NCI-H1417 treated with DMSO at 0.1 percent for 48 hours (cell line): ENCODE measurements at places on chromosomes 3 and 15.

- no peak for DNase-seq
These were observed 4.9 kb downstream of the TMED3 start for GRCh38 chr15:79315623-79316328.

DNA sequence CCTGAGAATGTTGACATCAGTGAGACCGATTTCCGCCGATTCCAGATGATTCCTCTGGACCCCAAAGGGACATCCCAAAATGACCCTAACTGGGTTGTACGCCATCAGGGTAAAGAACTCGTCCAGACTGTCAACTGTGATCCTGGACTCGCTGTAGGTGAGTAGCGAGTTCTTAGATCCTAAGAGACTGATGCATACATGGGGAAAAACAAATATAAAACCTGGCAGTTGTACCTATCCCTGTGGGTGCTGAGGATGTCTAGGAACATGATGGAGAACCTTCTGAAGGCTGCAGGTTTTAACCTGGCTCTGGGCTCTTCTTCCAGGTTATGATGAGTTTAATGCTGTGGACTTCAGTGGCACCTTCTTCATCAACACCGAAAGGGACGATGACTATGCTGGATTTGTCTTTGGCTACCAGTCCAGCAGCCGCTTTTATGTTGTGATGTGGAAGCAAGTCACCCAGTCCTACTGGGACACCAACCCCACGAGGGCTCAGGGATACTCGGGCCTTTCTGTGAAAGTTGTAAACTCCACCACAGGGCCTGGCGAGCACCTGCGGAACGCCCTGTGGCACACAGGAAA is 12.3 kb downstream of the THBS1 start:
- no peak for DNase-seq

GRCh38 chr3:184498986-184499606 is 62.5 kb upstream of the EPHB3 start:
- no peak for DNase-seq

DNA sequence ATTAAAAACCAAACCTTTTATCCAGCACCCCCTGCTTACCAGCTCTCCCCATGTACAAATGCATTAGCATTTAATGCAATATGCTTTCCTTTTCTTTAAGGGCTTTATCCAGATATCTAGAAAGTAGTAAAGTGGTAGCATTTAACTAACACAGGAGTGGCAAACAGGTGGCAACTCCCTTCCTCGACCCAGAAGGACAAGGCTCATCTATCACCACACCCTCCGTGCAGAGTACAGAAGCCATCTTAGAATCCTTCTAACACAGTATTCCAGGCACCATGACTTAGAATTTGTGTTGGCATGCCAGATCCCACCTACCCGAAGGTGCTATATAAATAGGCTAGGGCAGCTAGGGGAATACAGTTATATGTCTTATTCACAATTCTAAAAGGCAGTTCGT is 148.6 kb upstream of the NSMCE3 start:
- no peak for DNase-seq

DNA sequence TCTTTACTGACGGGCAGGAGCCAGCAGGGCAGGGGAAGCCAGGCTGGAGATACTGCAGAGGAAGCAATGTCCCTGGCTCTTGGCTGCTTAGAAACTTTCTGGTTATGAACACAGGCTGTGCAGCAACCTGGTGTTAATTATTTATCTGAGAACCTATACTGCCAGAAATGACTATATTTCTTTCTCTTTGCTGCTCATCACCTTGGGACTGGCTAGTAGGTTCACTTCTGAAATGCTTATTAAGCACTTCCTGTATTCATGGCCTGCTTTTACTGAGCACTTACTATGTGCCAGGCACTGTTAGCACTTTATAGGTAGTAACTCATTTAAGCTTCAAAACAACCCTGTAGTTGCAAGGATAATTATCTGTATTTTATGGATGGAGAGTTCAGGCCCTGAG is 57.6 kb downstream of the RAB11A start:
- DNase-seq, result no peak

GRCh38 chr3:71103430-71103921 is 480.1 kb downstream of the FOXP1 start:
- no peak for DNase-seq

DNA sequence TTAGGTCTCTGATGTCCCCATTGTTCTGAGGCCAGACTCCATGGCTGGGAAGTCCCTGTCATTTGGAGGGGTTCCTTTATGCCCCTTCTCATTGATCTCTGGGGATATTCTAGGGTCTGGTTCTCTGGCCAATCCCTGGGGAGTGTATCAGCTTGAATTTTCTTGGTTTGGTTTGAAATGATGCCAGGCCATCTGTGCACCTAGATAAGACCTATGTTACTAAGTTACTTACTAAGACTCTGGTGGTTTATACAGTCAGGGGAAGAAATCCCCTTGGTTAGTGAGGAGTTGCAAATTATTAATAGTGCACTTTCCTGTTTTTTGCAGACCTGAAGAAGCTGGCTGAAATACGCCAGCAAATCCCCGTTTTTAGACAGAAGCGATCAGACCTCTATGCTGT is 20.3 kb downstream of the NIT2 start:
- no peak for DNase-seq

GRCh38 chr3:52400275-52400793 is 44.6 kb downstream of the SEMA3G start:
- DNase-seq, result no peak

DNA sequence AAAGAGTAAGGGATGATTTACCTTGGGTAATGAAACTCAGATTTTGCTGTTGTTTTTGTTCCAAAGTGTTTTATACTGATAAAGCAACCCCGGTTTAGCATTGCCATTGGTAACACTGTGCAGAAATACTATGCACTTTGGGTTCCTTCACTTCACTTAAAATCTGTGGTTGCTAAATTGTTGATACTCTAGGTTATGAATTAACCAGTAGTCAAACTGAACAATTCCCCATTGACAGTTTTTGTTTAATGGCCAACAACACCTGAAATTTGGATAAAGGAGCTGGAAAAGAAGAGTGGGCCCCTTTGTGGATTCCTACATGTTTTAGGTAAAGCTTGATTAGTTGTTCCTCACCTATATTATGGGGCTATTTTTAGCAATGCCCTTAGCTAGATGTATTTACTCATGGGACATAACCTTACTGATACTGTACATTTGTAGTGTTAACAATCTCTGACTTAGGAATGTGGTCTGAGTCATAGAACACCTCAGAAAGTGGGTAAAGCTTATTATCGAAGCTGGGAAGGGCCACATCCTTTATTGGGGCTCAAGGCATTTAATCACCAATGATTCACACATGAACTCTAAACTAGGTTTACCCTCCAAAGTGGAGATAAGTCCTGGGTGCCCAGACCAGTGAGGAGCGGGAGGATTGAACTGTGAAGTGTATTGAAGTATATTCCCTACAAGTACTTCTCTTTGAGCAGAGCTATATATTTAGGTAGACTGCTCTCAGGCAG is 29.5 kb upstream of the THRB start:
- DNase-seq, result no peak

- DNase-seq, result no peak
These were observed 186.9 kb downstream of the PDZRN3 start for GRCh38 chr3:73437828-73438227.

- DNase-seq, result no peak
These were observed 2.7 kb downstream of the FBXO40 start for GRCh38 chr3:121595765-121596406.

DNA sequence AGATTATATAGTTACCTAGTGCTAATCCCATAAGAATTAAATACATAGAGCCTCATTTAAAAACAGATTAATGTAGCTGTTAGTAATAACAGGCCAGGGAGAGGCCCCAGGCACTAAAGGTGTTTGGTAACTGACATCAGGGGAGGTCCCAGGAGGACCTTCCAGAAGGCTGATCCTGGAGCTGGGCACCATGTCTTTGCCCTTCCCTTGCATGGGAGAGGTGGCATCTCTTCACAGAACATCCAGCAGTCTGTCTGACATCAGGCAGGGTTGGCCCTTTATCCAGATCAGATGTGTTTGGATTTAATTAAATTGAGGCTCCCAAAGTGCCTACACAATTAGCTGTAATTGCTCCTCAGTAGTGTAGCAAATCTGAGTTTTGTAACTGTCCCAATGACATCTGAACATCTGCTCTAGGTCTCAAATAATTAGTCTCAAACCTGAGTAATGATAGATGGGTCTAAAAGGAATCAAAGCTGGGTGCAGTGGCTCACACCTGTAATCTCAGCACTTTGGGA is 53.0 kb downstream of the RLBP1 start:
- DNase-seq, result no peak

- no peak for DNase-seq
These were observed 89.8 kb downstream of the IMPG2 start for GRCh38 chr3:101230618-101231017.

DNA sequence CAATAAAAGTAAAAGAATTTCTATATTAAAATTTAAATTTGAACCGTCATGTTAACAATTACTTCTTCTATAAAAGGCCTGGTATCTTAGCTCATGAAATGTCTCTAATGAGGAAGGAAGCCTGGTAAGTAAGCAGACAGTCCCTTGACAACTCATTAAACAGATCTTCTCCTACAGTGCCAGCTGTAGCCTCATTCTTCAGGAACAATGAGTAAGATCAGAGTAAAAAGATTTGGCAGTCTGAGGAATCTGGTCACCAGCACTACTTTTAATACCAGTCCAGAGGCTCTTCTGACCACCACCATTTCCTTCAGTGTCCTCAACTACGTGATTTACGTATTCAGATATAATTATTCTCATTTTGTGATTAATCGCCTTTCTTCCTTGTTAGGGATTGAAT is 955.0 kb upstream of the ALCAM start:
- DNase-seq, result no peak

- no peak for DNase-seq
These were observed 195.1 kb downstream of the DTWD1 start for GRCh38 chr15:49815950-49816349.

DNA sequence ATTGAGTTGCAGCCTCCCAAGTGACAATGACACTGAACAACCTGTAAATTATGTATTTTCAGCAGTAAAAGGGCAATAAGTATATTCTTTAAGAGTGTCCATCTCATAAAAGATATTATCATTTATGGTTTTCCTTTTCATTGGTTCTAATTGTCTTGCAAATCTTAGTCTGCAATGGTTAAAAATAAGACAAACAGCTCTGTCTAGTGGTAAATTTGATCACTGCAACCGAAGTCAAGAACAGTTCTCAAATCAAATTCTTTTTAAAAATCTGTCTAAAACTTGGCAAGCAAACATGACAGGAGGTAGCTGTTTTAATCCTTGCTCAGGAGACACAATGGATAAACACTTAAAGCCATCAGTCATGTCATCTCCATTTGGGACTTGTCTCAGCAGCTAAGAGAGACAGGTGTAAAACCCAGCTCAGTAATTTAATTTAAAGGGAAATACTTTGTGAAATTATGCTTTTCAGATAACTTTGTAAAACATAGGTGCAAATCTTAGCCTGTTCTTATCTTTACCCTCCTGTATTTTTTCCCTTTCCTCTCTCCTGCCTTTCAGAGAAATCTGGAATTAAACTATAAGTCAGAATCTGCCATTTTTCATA is 150.3 kb upstream of the ARHGEF26 start:
- no peak for DNase-seq

GRCh38 chr3:135117977-135118376 is 322.9 kb downstream of the EPHB1 start:
- no peak for DNase-seq

DNA sequence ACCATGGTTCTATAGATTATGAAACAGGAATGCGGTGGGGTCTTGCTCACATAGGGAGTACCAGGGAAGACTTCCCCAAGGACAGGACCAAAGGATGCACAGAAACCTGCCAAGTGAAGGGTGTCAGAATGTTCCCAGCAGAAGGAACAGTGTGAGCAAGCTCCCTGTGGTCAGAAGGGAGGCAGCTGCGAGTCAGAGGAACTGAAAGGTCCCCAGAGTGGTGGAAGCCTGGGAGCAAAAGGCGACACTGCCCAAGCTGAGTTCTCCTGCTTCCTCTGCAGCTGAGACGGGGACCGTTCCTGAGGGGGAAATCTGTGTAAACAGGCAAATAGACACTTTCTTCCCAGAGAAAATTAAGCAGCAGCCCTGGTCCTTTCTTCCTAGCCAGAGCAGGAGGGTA is 14.2 kb upstream of the SLC6A6 start:
- DNase-seq, result no peak

- DNase-seq, result no peak
These were observed 20.5 kb downstream of the IFT80 start for GRCh38 chr3:160378331-160379109.

DNA sequence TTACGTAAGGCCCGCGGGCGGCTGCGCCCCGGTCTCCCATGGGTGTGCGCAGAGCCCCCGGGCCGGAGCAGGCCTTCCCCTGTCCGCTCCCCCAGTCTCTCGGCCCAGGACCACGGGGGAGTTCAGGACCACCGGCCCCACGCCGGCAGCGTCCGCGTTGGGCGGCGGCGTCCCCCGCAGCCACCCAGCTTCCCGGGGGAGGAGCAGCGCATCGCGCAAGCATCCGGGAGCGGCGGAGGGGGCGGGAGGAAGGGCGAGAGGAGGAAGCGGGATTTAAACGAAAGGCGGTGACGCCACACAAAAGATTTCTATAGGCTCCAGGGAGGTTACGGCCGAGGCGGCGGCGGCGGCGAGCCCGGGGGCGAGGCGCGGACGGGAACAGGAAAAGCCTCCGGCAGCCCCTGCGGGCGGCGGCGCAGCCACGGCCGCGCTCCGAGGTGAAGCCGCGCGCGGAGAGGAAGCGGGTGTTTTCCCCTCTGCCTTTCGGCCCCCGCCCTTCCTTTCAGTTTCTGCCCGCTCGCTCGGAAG is at the start of gene TLNRD1:
Gene TLNRD1, plus strand, starts transcription at position 300 of the 528 bp plus-strand sequence. CDS start 1,349 bp downstream, outside the sequence.
- DNase-seq, result peak; percentile 83

GRCh38 chr3:128879125-128879969 is at the start of gene ACAD9:
ACAD9 (plus strand) TSS chr3:128879620; CDS start chr3:128879692, 72 bp downstream.
- DNase-seq, result peak; percentile 97

DNA sequence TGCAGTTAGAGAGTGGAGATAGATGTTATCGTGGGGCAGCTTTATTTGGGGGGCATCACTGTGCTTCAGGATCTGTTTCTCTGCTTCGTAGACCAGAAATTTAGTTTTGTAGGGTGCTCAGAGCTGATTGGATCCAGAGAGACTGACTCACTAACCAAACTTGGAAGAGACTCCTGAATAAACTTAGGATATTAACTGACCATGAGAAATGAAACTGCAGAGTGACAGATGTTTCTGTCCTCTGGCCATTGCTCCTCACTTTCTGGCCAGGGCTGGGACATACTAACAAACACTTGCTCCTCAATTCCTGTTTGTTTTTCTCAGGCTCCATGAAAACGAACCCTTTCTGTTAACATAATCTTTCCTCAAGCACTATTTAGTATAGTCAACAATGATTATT is 4.3 kb downstream of the ZNF592 start:
- DNase-seq, result no peak

DNA sequence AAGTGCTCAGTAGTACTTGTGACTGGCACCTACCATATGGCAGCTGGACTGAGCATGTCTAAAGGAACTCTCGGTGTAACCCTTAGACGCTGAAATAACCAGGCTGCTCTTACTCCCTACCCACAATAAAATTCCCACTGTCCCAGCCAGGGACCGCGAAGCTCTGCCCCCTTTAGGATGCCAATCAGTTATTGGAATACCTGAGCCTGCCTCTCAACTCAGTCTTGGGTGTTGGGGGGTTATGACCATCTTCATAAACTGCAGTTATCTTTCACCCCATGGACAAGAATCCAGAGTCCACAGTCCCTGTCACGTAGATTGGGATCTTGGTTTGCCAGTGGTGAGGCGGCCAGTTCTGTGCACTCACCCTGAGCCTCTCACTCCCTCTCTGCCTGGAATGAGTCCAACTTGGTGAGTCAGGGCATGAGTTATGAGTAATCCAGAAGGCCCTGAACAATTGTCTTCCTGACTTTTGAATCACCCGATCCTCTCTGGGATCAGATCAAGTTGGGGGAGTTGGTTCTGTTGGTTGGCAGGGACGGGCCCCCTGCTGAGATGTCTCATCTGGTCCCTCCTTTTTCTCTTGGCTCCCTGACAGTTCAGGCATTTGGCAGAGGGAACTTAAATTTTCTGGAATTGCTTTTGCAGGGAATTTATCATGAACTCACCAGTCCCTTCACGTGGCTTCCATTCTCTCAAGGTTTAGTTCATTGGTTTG is 120.1 kb upstream of the UBE2E1 start:
- DNase-seq, result no peak
